ENCODE measurements at places on chromosomes 3 and 15.

DNA sequence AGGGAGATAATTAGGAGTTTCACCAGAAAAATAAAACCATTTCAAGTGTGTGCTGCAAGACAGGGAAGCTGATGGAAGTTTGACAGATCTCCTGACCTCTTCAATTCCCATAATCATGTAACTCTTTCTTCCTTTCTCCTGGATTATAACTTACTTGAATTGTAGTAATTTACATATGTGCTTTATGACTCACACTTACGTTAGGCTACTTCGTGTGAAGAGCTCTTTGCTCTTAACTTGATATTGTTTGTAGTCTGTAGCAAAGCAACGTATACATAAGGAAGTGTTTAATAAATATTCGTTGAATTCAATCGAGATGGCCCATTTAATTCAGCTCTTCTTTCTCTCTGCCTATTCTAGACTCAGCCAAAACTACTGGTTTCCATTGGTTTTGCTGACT is 23.5 kb downstream of the ROBO2 start:
- no peaks in the 10 kb centered on the region for H3K27me3 ChIP-seq
- H3K36me3 ChIP-seq: no peaks in the 10 kb centered on the region
- DNase-seq: no peak
- no peak overlapping the region for H3K27ac ChIP-seq
- no peak overlapping the region for H3K4me3 ChIP-seq
- H3K4me1 ChIP-seq: no peaks in the 10 kb centered on the region

- no peak overlapping the region for H3K27ac ChIP-seq
- peaks cover 48% of the 10 kb centered on the region for H3K4me1 ChIP-seq
- no peaks in the 10 kb centered on the region for H3K36me3 ChIP-seq
- H3K4me3 ChIP-seq: no peak overlapping the region
These were observed 96.0 kb upstream of the CCDC80 start for GRCh38 chr3:112736805-112737566.

- no peaks in the 10 kb centered on the region for H3K36me3 ChIP-seq
- no peak overlapping the region for H3K4me3 ChIP-seq
- no peak for DNase-seq
- H3K27me3 ChIP-seq: no peaks in the 10 kb centered on the region
- no peak overlapping the region for H3K27ac ChIP-seq
- H3K4me1 ChIP-seq: no peaks in the 10 kb centered on the region
These were observed 16.4 kb upstream of the ST8SIA2 start for GRCh38 chr15:92377083-92377789.

DNA sequence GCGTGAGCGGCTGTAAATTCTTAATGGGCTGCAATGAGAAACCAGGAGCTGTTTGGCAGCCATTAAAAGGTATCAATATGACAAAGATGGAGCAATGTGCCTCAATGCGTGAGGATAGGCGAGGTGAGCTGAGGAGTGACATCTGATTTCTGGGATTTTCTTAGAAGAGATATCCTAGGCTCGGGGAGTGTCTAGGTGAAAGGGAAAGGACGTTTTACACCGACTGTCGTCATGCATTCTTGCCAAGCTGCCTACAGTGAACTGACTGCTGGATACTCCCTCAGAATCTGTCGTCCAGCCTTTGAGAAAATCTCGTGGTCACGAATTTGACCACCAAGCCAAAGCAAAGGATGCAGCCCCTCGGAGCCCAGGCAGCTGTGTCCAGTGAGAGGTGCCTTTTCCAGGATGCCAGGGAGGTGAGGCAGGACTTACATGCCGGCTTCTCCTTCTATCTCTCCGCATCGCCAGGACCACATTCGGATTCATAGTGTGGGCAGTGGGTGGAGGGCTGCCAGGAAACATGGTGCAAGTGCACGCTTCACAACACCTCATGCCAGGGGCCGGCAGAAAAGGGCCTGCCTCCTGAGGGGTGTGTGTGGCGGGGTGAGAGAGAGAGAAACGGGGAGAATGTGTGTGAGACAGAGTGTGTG is 80.3 kb upstream of the ABHD17C start:
- no peak overlapping the region for H3K4me3 ChIP-seq
- H3K27ac ChIP-seq: no peak overlapping the region
- no peaks in the 10 kb centered on the region for H3K27me3 ChIP-seq
- DNase-seq: no peak
- H3K36me3 ChIP-seq: no peaks in the 10 kb centered on the region
- peaks cover 7% of the 10 kb centered on the region for H3K4me1 ChIP-seq

- DNase-seq: no peak
- no peak overlapping the region for H3K27ac ChIP-seq
- no peaks in the 10 kb centered on the region for H3K4me1 ChIP-seq
- H3K27me3 ChIP-seq: no peaks in the 10 kb centered on the region
- no peak overlapping the region for H3K4me3 ChIP-seq
These were observed 128.7 kb upstream of the MB21D2 start for GRCh38 chr3:193046371-193046770.

Data from PC-9 (cell line).